Calu3 (cell line): ENCODE measurements at places on chromosomes 7 and 10. TPM values are rescaled to one million over a fixed set of nuclear protein-coding genes. Genes with fewer than 3 reads are reported as not detected.
A peak's percentile ranks its signal among the peaks of the same experiment; 100 is the strongest.

Gene VWDE
- 20.2 and 21.3 TPM in 2 replicates for total RNA-seq

Gene RHOBTB1
- 9.8 and 10.2 TPM in 2 replicates for total RNA-seq

DNA sequence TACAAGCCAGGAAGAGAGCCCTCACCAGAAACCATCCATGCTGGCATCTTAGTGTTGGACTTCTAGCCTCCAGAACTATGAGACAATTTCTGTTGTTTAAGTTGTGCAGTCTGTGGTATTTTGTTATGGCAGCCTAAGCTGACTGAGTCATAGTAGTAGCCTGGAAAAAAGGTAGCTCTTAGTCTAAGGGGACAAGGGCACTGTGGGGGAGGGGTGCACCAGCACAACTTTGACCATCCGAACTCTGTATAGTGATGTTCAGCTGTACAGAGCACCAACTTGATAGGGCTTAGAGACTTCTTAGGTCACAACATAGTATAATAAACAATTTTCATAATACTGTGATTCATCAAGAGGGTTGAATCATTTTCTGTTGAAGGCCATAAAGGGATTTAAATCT is 14.3 kb downstream of the EIF4EBP2 start:
- H3K4me1 ChIP-seq, result peaks cover 11% of the 10 kb centered on the region
- no peak overlapping the region for H3K4me3 ChIP-seq
- DNase-seq, result no peak
- H3K27ac ChIP-seq, result no peak overlapping the region

Gene HOXA1
- total RNA-seq, result 0.24 and 0.44 TPM in 2 replicates

Gene IFIT5
- total RNA-seq, result 13.8 and 23.5 TPM in 2 replicates

Gene LMBR1
- total RNA-seq, result 85.8 and 91.1 TPM in 2 replicates

GRCh38 chr10:121975295-121976086 is 474 bp upstream of the NSMCE4A start:
- no peaks in the 10 kb centered on the region for H3K27me3 ChIP-seq
- H3K4me3 ChIP-seq, result peak overlapping the region; percentile 77
- peaks cover 8% of the 10 kb centered on the region for H3K4me1 ChIP-seq
- H3K27ac ChIP-seq, result no peak overlapping the region

Gene ADGRA1
- not detected in 2 replicates for total RNA-seq

DNA sequence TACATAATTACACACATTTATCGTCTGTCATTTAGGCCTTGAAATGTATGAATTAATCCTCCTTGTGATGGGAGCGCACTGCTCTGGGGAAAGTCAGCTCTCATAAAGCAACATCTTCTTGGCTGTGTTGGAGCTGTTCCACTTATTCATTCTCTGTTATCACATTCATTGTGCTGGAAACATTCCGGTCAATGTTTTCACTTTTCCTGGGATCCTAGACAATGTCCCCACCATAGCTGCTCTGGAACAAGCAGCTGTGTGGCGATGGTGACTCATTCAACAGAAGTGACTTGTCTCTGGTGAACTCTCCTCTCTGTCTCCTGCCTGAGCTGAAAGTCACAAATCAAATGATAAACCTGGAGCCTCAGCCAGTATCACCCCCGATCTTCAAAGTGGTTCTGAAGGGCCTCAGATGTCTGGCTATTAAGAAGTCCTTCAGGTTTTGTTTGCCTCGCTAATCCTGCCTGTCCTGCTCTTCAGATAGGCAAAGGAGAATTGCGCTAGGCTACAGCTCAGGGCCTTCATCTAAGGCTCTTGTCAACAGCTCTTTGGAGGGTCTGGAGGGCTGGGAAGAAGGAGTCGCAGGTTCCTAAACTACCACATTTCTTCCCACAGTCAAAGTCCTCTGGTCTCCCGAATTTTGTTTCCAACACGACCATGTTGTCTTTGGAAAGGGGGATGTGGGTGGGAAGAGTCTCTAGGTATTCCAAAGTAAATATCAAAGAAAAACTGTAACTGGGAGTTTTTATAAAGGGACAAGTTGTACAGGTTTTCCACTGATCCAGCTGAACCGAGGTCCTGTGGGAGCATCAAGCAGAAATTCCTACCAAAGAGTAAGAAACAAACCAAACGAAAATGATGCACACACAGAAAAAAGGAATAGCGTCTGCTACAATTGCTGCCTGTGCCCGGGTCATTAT is 29.3 kb downstream of the KLF6 start:
- H3K4me3 ChIP-seq, result peak overlapping the region; percentile 22
- H3K4me1 ChIP-seq, result peaks cover 42% of the 10 kb centered on the region
- no peaks in the 10 kb centered on the region for H3K27me3 ChIP-seq
- H3K27ac ChIP-seq, result peak overlapping the region; percentile 86
- H3K36me3 ChIP-seq, result peaks cover 15% of the 10 kb centered on the region

DNA sequence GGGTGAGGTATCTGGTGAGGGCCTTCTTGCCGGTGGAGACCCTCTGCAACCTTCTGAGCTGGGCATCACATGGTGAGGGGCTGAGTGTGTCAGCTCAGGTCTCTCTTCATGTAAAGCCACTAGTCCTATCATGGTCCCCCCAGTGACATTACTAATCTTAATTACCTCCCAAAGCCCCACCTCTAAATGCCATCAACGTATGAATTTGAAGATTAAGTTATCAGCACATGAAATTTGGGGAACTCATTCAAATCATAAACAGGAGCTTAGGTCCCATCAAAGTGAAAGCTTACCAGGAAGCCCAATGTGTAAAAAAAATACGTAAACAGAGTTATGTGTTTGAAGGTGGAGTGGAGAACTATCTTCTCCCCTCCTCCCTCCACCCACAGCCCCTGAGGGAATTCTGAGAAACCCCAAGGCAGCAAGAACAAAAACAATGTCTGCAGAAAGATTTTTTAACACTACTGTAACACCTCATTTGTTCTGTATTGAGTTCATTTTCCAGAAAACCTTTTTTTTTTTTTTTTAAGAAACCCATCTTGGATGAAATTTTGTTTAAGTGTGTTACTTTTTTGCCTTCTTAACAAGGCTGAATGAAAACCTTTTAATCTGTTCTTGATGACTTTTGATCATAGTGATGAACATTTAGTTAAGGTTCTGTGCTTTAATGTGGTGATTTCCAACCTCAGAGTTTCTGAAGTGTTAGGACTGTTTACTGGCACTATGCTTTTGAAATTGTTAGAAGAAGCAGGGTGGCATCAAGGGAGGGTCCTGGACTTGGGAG is 19.1 kb upstream of the PCGF5 start:
- peaks cover 13% of the 10 kb centered on the region for H3K4me1 ChIP-seq
- no peaks in the 10 kb centered on the region for H3K27me3 ChIP-seq
- no peak overlapping the region for H3K27ac ChIP-seq
- H3K4me3 ChIP-seq, result no peak overlapping the region
- H3K36me3 ChIP-seq, result no peaks in the 10 kb centered on the region
